ENCODE measurements at places on chromosomes 4 and X.

DNA sequence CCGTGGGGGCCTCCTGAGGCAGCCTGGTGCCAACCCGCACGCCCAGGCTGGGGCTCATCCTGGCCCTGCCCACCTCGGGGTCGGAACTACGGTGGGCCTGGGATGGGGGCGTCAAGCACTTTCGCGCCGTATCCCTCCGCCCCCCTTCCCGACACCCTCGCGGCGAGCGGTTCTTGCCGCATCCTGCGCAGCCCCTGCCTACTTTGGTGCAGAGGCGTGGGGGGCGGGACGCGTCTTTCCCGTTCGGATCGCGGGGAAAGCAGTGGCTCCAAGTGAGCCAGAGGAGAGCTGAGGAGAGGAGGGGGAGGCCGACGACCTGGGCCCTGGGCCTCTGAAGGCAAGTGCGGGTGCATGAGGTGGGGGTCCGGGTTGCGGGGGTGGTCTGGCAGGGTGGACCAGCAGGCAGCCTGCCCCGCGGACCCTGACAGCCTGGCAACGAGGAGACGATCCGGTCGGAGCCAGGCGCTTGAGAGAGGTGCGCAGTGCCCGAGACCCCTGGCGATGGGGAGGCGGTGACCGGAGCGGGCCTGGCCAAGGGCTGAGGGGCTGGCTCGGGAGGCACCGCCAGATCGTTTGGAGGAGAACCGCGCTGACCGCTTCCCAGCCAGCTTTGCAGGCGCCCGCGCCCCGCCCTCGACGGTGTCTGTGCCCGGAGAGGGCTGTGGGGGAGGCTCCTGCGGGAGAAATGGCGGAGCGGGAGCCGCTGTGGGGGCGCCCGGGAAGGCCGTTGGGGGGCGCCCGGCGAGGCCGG is at the start of gene GPRASP2:
Gene GPRASP2, plus strand, starts transcription at position 233 of the 751 bp plus-strand sequence. CDS start 2,422 bp downstream, outside the sequence.
- no peaks in the 10 kb centered on the region for H3K27me3 ChIP-seq
- H3K4me1 ChIP-seq: peaks cover 5% of the 10 kb centered on the region
- peak within 1 kb of the TSS; percentile 76 for H3K27ac ChIP-seq

GRCh38 chr4:4425119-4425690 is 38.3 kb downstream of the NSG1 start:
- no peaks in the 10 kb centered on the region for H3K4me1 ChIP-seq
- no peaks in the 10 kb centered on the region for H3K27me3 ChIP-seq
- no peak overlapping the region for H3K4me3 ChIP-seq
- peaks cover 51% of the 10 kb centered on the region for H3K36me3 ChIP-seq
- no peak overlapping the region for H3K27ac ChIP-seq

GRCh38 chr4:14124816-14125215 is 497.3 kb upstream of the BOD1L1 start:
- H3K27me3 ChIP-seq: no peaks in the 10 kb centered on the region
- H3K36me3 ChIP-seq: no peaks in the 10 kb centered on the region
- H3K4me1 ChIP-seq: no peaks in the 10 kb centered on the region
- no peak overlapping the region for H3K27ac ChIP-seq
- DNase-seq: no peak

GRCh38 chrX:83509254-83509801 is 1.2 kb downstream of the POU3F4 start:
- H3K36me3 ChIP-seq: no peaks in the 10 kb centered on the region
- no peak overlapping the region for H3K27ac ChIP-seq
- H3K4me1 ChIP-seq: no peaks in the 10 kb centered on the region
- H3K27me3 ChIP-seq: no peaks in the 10 kb centered on the region

- no peak overlapping the region for H3K27ac ChIP-seq
- no peak overlapping the region for H3K4me3 ChIP-seq
- no peaks in the 10 kb centered on the region for H3K36me3 ChIP-seq
- H3K27me3 ChIP-seq: no peaks in the 10 kb centered on the region
These were observed 51.6 kb upstream of the STOX2 start for GRCh38 chr4:183853548-183853940.

- H3K27me3 ChIP-seq: no peaks in the 10 kb centered on the region
- H3K4me3 ChIP-seq: no peak overlapping the region
- no peaks in the 10 kb centered on the region for H3K36me3 ChIP-seq
These were observed 161.8 kb downstream of the MAB21L2 start for GRCh38 chr4:150743564-150744342.

GRCh38 chr4:3107271-3107670 is 32.8 kb downstream of the HTT start:
- no peak for DNase-seq
- H3K4me3 ChIP-seq: no peak overlapping the region
- H3K4me1 ChIP-seq: peaks cover 4% of the 10 kb centered on the region
- peak overlapping the region; percentile 19 for H3K27ac ChIP-seq
- H3K36me3 ChIP-seq: peaks cover 11% of the 10 kb centered on the region

- no peaks in the 10 kb centered on the region for H3K27me3 ChIP-seq
- H3K36me3 ChIP-seq: no peaks in the 10 kb centered on the region
- no peaks in the 10 kb centered on the region for H3K4me1 ChIP-seq
- H3K27ac ChIP-seq: no peak overlapping the region
- DNase-seq: no peak
These were observed 23.2 kb downstream of the CXorf58 start for GRCh38 chrX:23930894-23931604.

GRCh38 chr4:183807420-183808096 is 97.5 kb upstream of the STOX2 start:
- no peaks in the 10 kb centered on the region for H3K36me3 ChIP-seq
- no peaks in the 10 kb centered on the region for H3K27me3 ChIP-seq
- no peak overlapping the region for H3K27ac ChIP-seq
- no peak overlapping the region for H3K4me3 ChIP-seq
- no peak for DNase-seq

- no peak overlapping the region for H3K4me3 ChIP-seq
- no peak overlapping the region for H3K27ac ChIP-seq
- no peak for DNase-seq
- H3K27me3 ChIP-seq: no peaks in the 10 kb centered on the region
These were observed 1465.7 kb upstream of the DIAPH2 start for GRCh38 chrX:95218976-95219375.

GRCh38 chrX:70970482-70970995 is 39.6 kb upstream of the SLC7A3 start:
- no peaks in the 10 kb centered on the region for H3K4me1 ChIP-seq
- no peak overlapping the region for H3K4me3 ChIP-seq
- no peak overlapping the region for H3K27ac ChIP-seq
- no peaks in the 10 kb centered on the region for H3K27me3 ChIP-seq
- no peak for DNase-seq

Data from thoracic aorta (tissue), 2 donors.